Activated CD8-positive, alpha-beta memory T cell treated with anti-CD3 and anti-CD28 coated beads for 1 hour (primary cell): ENCODE measurements at places on chromosomes 1 and 21.

GRCh38 chr1:231808990-231809389 is 182.4 kb downstream of the DISC1 start:
- DNase-seq = no peak

GRCh38 chr1:245198748-245199516 is 44.1 kb downstream of the KIF26B start:
- DNase-seq = no peak

DNA sequence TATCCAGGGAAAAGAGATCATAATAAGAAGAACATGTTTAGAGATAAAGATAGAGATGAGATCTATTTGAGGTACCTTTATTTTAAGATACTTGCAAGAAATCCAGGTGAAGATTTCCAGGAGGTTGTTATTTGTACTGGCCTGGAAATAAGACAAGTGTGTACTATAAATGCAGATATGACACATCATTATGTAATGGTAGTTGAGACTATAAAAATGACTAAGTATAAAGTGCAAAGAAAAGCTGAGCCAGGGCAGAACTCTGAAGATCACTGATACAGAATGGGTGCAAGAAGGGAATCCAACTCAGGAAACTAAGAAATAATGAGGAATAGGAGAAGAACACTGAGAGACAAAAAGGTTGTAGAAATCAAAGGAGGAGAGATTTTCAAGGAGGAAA is 378.2 kb upstream of the PBX1 start:
- DNase-seq = no peak

DNA sequence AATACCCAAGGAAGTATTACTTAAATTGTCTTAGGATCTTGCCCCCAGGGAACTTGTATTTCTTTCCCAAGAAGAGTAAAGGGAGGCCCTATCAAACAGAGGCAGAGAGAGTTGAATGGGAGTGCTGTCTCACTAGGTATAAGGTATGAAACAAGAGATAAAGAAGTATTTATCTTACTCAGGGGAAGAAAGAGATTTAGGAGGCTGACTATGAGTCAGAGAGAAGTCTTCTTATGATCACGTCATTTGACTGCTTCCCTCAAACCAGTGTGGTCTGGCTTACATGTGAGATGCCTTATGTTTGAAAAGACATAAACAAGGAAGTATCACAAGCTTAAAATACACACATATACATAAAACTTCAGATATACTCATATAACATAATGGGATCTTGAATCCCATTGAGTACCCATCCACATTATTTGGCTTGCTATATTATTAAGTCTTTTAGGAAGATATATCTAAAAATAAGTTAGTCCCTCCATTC is 29.6 kb downstream of the DUSP10 start:
- no peak for DNase-seq

GRCh38 chr1:56468518-56468917 is 110.8 kb downstream of the PLPP3 start:
- DNase-seq = no peak

GRCh38 chr1:155856975-155857930 is at the start of gene GON4L:
Gene GON4L, minus strand, starts transcription at chr1:155857214. Its CDS starts 3,434 bp downstream, at chr1:155853780.
- peak; percentile 78 for DNase-seq
